Erythroblast (primary cell): ENCODE measurements at places on chromosomes 4 and X.

- no peak for DNase-seq
Measured at GRCh38 chr4:180615746-180616145, 1627.5 kb upstream of the TENM3 start.

DNA sequence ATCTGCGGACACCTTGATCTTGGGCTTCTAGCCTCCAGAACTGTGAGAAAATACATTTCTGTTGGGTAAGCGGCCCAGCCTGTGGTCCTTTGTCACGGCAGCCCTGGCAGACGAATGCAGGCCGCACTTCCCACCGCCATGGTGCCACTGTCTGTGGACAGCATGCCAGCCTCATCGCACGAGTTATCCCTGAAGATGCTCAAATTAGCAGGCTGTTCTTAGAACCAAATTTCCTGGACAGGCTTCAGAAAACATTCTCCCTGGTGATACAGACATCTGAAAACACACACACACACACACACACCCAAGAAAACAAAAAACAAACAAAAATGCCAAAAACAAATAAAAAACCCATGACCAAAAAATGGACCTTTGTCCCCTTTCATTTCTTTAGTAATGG is 343.5 kb upstream of the GATB start:
- DNase-seq: no peak

- no peak for DNase-seq
Measured at GRCh38 chrX:103780336-103781061, 3.9 kb downstream of the PLP1 start.

- DNase-seq: no peak
Measured at GRCh38 chr4:159258889-159259560, 156.1 kb downstream of the RAPGEF2 start.

- no peak for DNase-seq
Measured at GRCh38 chrX:85882601-85883000, 164.8 kb downstream of the CHM start.

DNA sequence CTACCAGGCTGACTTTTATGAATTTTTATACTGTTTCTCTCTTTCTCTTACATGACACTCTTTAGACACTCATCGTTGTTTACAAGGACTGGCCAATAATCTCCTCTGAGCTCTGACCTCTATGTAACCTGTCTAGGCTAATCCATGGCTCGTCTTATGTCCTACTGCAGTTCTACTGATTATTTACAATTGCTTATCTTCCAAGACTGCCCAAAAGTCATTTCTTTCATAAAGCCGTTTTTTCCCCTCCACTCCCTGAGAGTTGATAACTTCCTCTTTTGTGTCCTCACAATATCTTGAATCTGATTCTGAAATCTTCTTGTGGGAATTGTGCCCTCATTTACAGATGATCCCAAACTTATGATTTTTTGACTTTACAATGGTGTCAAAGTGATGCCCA is 18.3 kb upstream of the SNCA start:
- DNase-seq: no peak
